AML-193 (cell line): ENCODE measurements at places on chromosomes 12 and 14.

GRCh38 chr14:95282354-95282985 is 37.2 kb downstream of the CLMN start:
- DNase-seq = no peak

GRCh38 chr12:15575671-15576541 is 213.3 kb downstream of the EPS8 start:
- no peak for DNase-seq

DNA sequence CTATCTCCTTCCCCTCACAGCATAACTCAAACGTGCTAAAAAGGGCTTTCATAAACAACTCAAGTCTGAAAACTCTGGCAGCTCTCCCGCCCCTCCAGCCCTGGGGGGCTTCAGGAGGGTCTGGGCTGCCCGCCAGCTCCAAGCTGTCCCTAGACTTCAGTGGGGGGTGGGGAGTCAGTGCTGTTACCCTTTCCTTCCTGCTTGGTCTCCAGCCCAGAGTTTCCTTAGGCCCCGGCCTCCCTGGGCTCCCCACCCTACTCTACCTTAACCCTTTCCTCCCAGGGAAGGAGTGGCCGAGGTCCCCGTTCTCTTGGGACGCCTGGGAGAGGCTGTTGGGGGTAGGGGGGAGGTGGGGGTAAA is 530 bp upstream of the NYNRIN start:
- no peak for DNase-seq

DNA sequence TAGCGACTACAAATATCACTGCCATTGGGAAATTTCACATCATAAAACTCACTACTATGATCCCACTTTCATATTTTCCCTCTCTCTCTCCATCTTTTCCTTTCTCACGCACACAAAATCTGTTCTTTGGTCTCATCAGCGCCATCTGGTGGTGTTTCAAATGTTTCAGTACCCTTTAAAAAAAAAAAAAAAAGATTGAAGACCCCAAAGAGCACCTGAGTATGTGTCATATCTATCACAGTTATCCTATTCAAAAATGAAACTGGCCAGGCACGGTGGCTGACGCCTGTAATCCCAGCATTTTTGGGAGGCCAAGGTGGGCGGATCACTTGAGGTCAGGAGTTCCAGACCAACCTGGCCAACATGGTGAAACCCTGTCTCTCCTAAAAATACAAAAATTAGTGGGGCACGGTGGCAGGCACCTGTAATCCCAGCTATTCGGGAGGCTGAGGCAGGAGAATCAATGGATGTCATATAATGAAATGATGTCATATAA is 72.4 kb downstream of the TTC9 start:
- DNase-seq = peak; percentile 14

DNA sequence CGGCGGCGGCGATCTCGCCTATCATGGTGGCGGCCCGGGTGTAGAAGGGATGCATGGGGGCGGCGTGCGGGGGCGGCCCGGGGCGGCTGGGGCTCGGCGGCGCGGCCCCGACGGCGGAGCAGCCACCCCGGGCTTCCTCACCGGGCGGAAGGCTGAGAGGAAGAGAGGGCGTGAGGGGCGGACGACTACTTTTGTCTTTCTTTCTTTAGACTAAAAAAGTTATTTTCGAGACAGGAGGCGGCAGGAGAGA is 240 bp downstream of the BTG1 start:
- no peak for DNase-seq
